ENCODE measurements at places on chromosomes 12 and 14. TPM values are rescaled to one million over a fixed set of nuclear protein-coding genes. Genes with fewer than 3 reads are reported as not detected.

The P2RX2 gene
- not detected for total RNA-seq

- DNase-seq = no peak
Observed at GRCh38 chr12:3389986-3390385, 101.0 kb upstream of the PRMT8 start.

DNA sequence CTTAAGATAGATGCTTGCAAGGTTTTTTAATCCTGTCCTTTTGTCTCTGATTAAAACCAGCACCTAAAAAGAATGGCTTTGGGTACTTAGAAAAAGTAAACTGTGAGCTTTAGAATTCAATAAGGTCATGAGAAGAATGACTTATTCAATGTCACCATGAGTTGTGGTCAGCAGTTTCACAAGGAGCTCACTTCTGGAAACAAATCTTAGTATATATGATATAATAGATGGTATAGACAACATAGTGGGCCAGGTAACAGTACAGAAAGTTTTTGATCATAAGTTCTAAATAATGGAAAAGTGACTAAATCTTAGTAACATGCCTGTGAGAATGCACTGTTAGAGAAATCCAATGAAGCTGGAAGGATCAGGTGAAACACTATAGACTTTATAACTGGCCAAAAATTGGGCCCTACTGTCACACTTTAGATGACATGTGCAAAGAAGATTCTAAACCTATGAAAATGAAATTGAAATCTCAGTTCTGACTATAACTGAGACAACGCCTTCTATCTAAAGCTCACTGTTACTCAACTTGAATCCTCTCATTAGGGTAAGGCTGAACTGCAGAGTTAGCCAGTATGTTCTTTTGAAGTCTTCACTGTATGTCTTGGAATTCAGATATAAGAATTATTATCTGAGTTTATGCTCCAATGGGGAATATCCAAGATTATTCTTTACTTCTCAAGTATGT, 42.4 kb upstream of the RAD51AP1 start:
- no peak for DNase-seq

DNA sequence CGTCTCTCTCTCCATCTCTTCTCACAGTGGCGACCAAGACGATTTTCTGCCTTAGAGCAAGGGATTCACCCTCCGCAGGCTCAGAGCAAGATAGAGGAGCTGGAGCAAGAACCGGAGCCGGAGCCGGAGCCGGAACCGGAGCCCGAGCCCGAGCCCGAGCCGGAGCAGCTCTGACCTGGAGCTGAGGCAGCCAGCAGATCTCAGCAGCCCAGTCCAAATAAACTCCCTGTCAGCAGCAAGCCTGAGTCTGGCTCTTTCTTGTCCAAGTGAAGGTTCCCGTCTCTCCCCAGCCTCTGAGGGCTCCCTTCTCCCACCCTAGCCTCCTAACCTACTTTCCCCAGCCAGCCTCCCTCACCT, 5.9 kb downstream of the LAG3 start:
- no peak for DNase-seq

DNA sequence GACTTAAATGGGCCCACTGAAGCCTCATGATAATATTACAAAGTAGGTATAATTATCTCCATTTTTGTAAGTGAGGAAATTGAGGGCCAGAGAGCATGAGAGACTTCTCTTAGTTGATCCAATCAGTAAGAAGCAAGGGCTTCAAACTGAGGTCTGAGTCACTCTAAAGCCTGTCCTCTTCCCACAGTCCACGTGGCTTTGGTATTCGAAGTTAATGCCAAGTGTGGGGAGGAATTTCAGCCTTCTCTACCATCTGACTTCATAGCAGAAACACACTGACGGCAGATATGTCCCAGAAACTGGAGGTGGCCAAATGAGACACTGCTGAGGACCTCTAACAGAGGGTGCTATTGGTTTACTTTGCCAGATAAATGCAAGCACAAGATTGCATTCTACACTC, 114.4 kb upstream of the OVCH1 start:
- DNase-seq = no peak

The FBXL14 gene
- total RNA-seq = 21.1 TPM

- DNase-seq = no peak
Observed at GRCh38 chr12:107774349-107775029, at the start of gene ASCL4. TSS of gene ASCL4 (plus strand) at chr12:107774704. CDS start at chr12:107775219, 515 bp downstream.

- DNase-seq = no peak
Observed at GRCh38 chr14:32476532-32476931, 147.4 kb downstream of the AKAP6 start.

DNA sequence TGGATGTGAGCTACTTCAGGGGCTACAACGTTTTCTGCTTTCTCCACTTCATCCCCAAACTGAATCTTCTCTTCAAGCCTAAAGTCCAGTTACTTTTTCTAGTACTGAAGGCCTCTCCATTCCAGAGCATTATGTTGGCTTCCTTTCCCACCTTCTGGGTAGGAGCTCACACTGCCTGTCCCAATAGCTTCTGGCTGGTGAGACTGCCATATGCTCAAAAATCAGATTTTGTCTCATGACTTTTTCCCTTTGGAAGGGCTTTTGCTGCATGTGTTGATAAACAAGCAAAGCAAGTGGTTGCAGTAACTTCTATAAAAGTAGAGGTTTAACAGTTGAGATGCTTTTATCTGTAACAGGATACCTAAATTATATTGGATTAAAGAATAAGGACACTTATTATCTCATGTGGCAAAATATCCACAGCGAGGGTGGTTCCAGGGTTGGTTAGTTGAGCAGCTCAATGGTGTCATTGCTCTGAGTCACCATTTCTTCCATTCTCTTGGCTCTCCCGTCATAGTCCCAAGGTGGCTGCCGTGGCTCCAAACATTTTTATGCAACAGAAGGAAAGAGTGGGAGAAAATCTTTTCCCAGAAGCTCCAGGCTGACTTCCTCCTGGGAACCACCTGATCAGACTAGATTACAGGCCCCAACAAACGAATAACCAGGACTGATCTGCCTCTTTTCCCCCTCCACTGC, 15.1 kb upstream of the PPFIBP1 start:
- DNase-seq = no peak

The FMNL3 gene
- total RNA-seq = 6.5 TPM

GRCh38 chr12:89351489-89352241, 636 bp downstream of the DUSP6 start:
- no peak for DNase-seq

- DNase-seq = no peak
Observed at GRCh38 chr14:47327336-47327735, 348.1 kb downstream of the MDGA2 start.

DNA sequence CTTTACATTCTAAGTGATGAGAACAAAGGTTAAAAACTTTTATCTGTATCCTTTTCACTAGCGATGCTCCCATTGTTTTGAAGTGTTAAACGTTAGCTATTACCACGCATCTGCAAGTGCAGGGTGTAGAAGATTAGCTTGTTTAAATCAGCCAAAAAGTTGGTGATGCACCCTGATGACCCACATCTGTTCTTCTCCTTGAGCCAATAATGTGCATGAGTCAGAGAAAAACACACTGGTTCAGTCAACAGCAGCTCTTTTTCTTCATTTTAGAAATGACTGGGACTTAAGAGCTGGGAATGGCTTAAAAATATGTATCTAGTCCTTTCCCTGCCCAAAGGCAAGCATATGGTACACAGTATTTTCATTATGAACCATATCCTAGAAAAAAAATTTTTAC, 323.5 kb upstream of the PDE3A start:
- no peak for DNase-seq

The PPM1H gene
- total RNA-seq = 13.5 TPM

DNA sequence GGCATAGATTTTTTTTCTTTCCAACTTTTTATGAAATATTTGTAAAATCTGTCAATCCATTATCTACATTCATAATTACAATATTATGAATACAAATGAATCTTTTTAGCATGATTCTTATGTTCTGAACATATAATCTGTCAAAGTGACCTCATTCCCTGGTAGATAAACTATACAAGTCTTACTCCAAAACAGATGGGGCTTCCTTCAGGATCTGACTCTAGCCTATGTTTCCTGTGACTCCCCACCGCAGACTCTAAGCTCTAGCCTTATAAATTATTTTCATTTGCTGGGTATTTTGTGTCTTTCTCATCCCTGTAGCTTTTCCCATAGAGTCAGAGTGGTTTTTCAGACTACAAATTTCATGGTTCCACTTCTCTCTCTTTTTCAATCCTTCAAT, 202.1 kb upstream of the KITLG start:
- no peak for DNase-seq

The TAS2R30 gene
- 2.9 TPM for total RNA-seq

DNA sequence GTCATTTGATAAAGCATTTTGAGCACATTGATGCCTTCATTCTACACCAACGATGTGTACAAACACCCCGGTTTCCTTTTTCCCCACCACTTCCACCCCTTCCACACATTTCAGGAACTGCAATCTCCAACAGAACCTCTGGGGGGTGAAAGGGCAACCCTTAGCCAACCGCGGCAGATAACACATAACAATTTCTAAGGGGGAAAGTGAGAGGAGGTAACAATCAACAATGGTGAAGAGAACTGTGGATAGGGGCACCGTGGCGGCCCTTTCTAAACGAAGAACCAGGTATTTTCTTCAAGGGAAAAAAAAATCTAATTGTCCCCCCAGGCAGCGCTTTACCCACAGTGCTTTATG, 1.1 kb downstream of the KITLG start:
- DNase-seq = no peak

The PELI2 gene
- 10.0 TPM for total RNA-seq

DNA sequence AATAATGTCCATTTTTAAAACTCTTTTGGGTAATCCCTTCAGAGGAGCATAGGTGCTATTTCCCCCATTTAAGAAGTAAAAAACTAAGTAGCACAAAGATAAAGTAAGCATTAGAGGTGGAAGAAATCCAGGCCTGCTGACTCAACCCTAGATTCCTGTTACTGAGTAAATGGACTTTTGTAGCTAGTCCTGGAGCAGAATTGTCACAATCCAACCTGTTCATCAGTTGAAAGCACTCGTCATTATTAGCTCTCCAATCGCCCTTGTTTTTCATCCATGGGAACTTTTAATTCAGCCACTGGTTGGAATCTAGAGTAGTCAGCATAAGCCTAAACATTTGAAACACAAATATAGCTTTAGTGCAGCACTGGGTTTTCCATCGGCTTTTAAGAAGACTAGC, 139.5 kb upstream of the AMIGO2 start:
- no peak for DNase-seq
